ACHN (cell line): ENCODE measurements at places on chromosomes 13 and 19.

GRCh38 chr13:38418286-38418685, 68.6 kb downstream of the UFM1 start:
- DNase-seq: no peak

DNA sequence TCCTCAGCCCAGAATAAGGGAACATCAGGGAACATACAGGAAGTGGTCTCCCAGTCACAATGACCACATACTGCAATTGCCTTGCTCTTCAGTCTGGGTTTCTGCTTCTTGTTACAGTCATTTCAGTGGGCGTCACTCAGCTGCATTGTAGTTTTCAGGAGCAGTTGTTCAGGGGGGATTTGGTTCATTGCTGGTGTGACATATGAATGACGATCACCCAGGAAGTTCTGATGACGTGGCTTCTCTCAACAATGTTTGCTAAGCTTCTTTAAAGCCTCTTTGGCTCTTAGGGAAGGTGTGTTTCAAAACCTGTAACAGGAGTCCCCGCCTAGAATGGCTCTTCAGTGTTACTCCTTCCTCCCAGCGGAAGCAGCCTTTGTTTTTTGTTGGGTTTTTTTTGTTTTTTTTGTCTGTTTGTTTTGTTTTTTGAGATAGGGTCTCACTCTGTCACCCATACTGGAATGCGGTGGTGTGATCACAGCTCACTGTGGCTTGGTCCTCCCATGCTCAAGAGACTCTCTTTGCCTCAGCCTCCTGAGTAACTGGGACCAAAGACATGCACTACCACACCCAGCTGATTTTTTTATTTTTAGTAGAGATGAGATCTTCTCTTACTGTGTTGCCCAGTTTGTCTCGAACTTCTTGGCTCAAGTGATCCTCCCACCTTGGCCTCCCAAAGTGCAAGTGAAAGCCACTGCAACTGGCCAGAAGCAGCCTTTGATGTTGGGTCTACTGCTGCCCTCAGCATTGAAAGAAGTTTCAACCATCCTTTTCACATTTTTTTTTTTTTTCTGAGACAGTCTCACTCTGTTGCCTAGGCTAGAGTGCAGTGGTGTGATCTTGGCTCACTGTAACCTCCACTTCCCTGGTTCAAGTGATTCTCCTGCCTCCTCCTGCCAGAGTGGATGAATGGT, 1.4 kb upstream of the SCEL start:
- DNase-seq: no peak

GRCh38 chr13:23488442-23488841, 54.9 kb upstream of the SACS start:
- DNase-seq: no peak

- DNase-seq: no peak
These were observed 205.5 kb upstream of the SOX21 start for GRCh38 chr13:94917824-94918223.

DNA sequence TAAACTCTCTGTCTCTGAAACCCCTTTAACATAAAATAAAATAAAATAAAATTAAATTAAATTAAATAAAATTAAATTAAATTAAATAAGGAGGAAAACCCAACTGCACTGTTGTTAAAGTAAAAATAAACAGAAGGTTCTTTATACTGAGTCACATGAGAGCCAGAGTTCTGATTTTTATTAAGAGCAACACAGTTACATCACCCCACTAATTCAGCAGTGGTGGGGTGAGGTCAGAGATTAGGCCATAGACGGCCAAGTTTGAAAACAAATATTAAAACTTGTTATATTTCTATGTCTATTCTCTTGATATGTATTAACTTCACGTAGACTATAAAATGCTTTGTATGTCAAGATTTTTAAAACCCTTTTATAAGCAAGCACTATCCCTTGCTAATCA, 59.5 kb downstream of the MYCBP2 start:
- DNase-seq: no peak
